ENCODE measurements at places on chromosomes 6 and 20.

DNA sequence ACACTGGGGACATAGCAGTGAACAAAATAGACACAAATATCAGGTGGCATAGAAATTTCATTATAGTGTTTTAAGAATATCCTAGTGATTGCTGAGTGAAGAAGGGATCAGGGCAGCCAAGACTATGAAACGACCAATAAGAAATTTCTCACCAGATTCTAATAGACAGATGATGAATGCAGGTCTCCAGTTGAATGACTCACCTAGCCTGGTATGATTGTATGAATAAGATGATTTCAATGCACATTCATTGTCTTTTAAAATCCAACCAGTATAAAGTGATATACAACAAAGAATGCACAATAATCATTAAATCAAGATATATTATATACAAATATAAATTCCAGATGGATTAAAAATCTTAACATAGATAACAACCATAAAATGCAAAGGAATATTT lies 124.5 kb upstream of the TENT5A start:
- no peak for DNase-seq
- no peaks in the 10 kb centered on the region for H3K4me1 ChIP-seq
- H3K36me3 ChIP-seq = no peaks in the 10 kb centered on the region
- no peak overlapping the region for H3K4me3 ChIP-seq

DNA sequence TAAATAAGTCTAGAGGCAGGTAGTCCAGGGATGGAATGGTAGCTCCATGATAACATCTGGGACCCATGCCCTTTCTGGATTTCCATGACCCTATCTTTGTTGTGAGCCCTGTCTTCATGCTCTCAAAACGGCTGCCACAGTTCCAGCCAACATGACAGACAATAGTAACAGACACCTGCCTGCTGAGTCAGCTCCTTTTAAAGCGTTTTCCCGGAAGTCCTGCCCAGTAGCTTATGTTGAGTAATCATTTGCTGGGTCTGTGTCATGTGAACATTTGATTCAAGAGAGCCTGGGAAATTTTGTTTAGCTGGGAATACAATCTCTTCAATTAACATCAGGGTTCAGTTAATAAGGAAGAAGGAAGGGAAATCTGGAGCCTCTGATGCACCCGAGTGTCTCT lies 262.2 kb upstream of the SULF2 start:
- DNase-seq = no peak
- H3K4me1 ChIP-seq = peaks cover 9% of the 10 kb centered on the region
- no peaks in the 10 kb centered on the region for H3K36me3 ChIP-seq
- H3K27ac ChIP-seq = no peak overlapping the region

GRCh38 chr6:101181006-101181405 lies 212.5 kb upstream of the GRIK2 start:
- no peak for DNase-seq
- H3K4me3 ChIP-seq = no peak overlapping the region
- H3K27me3 ChIP-seq = no peaks in the 10 kb centered on the region
- peaks cover 5% of the 10 kb centered on the region for H3K4me1 ChIP-seq
- no peak overlapping the region for H3K27ac ChIP-seq
- no peaks in the 10 kb centered on the region for H3K36me3 ChIP-seq

DNA sequence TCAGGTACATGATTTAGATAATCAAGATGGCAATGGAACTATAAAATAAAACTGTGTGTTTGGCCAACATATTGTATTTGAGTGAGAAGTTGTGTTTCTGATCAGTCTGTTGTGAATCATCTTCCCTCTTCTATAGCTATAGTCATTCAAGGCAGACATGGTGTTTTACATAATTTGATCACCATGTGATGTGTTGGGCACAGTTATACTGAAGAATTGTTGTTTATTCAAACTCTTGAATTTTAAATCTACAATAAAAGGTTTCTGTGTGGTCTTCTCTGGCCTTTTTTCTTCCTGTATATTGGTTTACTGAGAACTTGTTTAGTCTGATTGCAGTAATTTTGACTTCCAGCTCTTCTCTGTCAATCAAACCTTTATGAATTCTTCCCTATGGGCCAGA lies 4.4 kb downstream of the RNF182 start:
- H3K27me3 ChIP-seq = no peaks in the 10 kb centered on the region
- no peak for DNase-seq
- H3K4me1 ChIP-seq = peaks cover 4% of the 10 kb centered on the region
- no peak overlapping the region for H3K27ac ChIP-seq
- H3K36me3 ChIP-seq = no peaks in the 10 kb centered on the region

- H3K4me1 ChIP-seq = peaks cover 47% of the 10 kb centered on the region
- H3K27me3 ChIP-seq = no peaks in the 10 kb centered on the region
- no peak overlapping the region for H3K4me3 ChIP-seq
- peak overlapping the region; percentile 76 for H3K27ac ChIP-seq
These were observed 19.2 kb upstream of the PTGIS start for GRCh38 chr20:49587111-49587570.

- no peak overlapping the region for H3K27ac ChIP-seq
- H3K4me1 ChIP-seq = peaks cover 7% of the 10 kb centered on the region
- no peaks in the 10 kb centered on the region for H3K27me3 ChIP-seq
- DNase-seq = peak; percentile 41
These were observed 44.3 kb downstream of the CPXM1 start for GRCh38 chr20:2756056-2756611.

GRCh38 chr6:11650025-11650696 lies 112.6 kb downstream of the TMEM170B start:
- no peak for DNase-seq
- H3K4me3 ChIP-seq = no peak overlapping the region
- H3K27ac ChIP-seq = no peak overlapping the region
- H3K27me3 ChIP-seq = no peaks in the 10 kb centered on the region
- H3K4me1 ChIP-seq = peaks cover 3% of the 10 kb centered on the region

- H3K36me3 ChIP-seq = no peaks in the 10 kb centered on the region
- no peaks in the 10 kb centered on the region for H3K4me1 ChIP-seq
- no peak overlapping the region for H3K4me3 ChIP-seq
These were observed 232.7 kb upstream of the POU3F2 start for GRCh38 chr6:98601716-98602115.

DNA sequence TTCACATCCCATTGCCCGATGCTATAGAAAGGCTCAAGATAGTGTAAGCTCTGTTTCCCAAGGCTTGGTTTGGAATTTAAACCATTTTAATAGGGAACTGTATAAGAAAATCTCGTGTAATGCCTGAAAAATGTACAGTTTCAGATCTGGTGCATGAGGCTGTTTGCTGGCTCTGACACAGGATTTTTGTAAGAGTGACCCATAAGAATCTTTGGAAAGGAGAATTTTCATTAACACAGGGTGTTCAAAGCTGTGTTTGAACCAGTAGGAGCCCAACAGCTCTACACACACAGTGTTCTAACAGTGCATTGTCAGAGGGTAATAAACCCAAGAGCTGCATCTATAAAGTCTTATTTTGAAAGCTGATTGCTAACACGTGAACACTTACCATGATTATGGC lies 293.5 kb downstream of the PRL start:
- DNase-seq = no peak
- no peak overlapping the region for H3K4me3 ChIP-seq
- no peaks in the 10 kb centered on the region for H3K27me3 ChIP-seq
- no peaks in the 10 kb centered on the region for H3K36me3 ChIP-seq
- no peaks in the 10 kb centered on the region for H3K4me1 ChIP-seq

DNA sequence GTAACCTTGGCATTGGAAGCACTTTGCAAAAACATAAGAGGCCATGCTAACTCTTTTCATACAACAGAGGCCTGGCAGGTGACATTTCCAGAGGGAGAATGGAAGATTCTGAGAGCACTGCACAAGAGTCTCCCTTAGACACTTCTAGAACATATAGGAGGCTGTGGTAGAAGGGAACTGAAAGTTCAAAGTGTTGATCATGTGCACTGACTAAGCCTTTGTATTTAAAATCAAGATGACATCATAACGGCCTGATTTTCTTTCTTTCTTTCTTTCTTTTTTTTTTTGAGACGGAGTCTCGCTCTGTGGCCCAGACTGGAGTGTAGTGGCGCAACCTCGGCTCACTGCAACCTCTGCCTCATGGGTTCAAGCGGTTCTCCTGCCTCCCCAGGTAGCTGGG lies 26.8 kb upstream of the DNAAF9 start:
- no peak for DNase-seq
- H3K36me3 ChIP-seq = no peaks in the 10 kb centered on the region
- H3K27me3 ChIP-seq = no peaks in the 10 kb centered on the region
- H3K27ac ChIP-seq = no peak overlapping the region
- H3K4me3 ChIP-seq = no peak overlapping the region

- no peak for DNase-seq
- no peak overlapping the region for H3K4me3 ChIP-seq
- no peaks in the 10 kb centered on the region for H3K4me1 ChIP-seq
- H3K36me3 ChIP-seq = no peaks in the 10 kb centered on the region
These were observed 183.8 kb downstream of the PTPRK start for GRCh38 chr6:128336436-128337095.

GRCh38 chr6:62391358-62391757 lies 105.3 kb upstream of the KHDRBS2 start:
- no peak overlapping the region for H3K4me3 ChIP-seq
- H3K27ac ChIP-seq = no peak overlapping the region
- no peak for DNase-seq
- H3K27me3 ChIP-seq = no peaks in the 10 kb centered on the region
- no peaks in the 10 kb centered on the region for H3K4me1 ChIP-seq

GRCh38 chr6:105994118-105994590 lies 92.0 kb upstream of the PRDM1 start:
- peak; percentile 19 for DNase-seq
- H3K36me3 ChIP-seq = no peaks in the 10 kb centered on the region
- H3K4me1 ChIP-seq = peaks cover 9% of the 10 kb centered on the region

- H3K4me1 ChIP-seq = no peaks in the 10 kb centered on the region
- no peaks in the 10 kb centered on the region for H3K36me3 ChIP-seq
- H3K4me3 ChIP-seq = no peak overlapping the region
- no peak overlapping the region for H3K27ac ChIP-seq
- DNase-seq = peak; percentile 56
These were observed 8.9 kb upstream of the MLN start for GRCh38 chr6:33812669-33813068.

DNA sequence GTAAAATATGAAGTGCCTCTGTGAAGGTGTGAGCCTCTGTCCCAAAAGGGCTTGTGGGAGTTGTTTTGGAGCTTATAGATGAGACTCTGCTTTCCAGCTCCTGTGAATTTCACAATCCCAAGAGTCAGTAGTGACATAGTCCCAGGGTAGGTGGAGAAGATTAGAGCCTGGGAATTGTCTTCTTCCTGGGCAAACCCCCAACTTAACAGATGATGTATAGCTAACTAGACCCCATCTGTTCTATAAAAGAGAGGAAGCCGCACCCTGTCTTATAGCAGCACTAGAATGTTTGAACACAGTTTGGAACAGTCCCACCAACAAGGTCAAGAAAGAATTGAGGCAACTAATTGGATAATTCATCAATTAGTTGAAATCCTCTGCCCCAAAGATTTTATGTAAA lies 294.7 kb downstream of the ZNF217 start:
- H3K27me3 ChIP-seq = no peaks in the 10 kb centered on the region
- H3K4me1 ChIP-seq = peaks cover 35% of the 10 kb centered on the region
- no peaks in the 10 kb centered on the region for H3K36me3 ChIP-seq
- DNase-seq = no peak

All from testis (tissue), 5 donors.